ENCODE measurements at places on chromosomes 2 and 18.

DNA sequence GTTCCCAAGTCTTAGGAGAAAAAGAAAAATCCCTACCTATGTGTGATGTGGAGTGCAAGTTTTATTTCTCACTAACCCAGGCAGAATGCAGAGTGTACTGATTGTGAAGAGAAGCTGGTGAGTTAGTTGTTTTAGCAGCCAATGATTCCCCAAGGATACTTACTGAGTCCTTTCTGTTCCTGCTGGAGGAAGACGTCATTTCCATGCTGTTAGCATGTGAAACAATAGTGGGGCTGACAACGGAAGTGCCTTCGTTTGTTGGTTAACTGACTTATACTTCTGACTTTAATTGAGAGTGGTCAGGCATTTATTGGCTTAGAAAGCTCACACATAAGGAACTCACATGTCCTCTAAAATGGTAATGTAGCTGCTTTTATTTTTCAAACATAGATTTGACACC, 180.6 kb downstream of the MC4R start:
- DNase-seq, result no peak

- DNase-seq, result no peak
Measured at GRCh38 chr2:33589444-33589843, 9.7 kb downstream of the FAM98A start.

DNA sequence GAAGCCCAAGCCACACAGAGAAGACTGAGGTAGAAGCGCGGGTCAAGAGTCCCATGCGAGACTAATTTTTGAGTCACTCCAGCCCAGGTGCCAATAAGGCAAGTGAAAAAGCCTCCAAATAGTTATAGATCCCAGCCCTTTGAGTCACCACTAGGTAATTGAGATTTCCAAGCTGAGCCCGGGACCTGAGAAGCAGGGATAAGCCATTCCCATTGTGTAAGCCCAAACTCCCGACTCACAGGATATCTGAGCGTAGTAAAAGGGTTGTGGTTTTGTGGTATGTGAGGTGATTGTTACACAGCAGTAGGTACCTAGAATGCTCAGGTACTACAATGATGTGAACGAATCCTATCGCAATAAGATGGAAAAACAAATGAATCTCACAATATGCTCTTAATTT, 560.7 kb downstream of the DSC3 start:
- no peak for DNase-seq

DNA sequence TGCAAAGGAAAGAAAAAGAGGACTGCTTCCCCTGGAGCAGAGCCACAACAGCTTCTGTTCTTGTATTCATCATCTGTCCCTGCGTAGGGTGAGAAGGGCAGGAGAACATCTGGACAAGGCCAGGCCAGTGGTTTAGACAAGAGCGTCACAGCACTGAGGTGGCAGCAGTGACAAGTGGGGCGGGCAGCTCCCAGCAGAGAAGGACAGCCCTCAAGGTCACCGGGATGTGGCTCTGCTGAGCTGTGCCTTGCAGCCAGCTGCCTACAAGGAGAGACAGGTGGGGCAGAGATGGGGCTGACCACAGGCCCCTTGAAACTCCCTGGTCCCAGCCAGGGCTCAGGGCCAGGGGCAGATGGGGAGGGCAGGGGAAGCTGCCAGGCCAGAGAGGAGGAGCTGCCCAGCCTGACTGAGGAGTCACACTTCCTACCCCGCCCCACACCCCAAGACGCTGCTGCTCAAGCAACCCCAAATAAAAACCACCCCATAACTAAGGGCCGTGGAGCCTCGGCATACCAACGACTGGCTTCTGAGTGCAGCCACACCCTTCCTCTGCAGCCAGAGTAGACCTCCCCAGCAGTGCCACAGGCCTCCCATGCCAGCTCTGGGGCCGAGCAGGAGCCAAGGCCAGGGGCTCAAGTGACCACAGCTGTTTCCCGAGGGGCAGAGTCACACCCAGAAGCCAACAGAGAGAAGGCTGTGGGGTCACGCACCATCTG, 5.4 kb downstream of the RAB11FIP5 start:
- no peak for DNase-seq

GRCh38 chr2:42824454-42824807, 32.0 kb upstream of the HAAO start:
- DNase-seq, result no peak

- no peak for DNase-seq
Measured at GRCh38 chr18:58367425-58368140, 261.3 kb downstream of the ALPK2 start.

GRCh38 chr2:239593455-239593854, 192.6 kb upstream of the HDAC4 start:
- DNase-seq, result no peak

GRCh38 chr2:25606892-25607291, 66.5 kb downstream of the DTNB start:
- no peak for DNase-seq

DNA sequence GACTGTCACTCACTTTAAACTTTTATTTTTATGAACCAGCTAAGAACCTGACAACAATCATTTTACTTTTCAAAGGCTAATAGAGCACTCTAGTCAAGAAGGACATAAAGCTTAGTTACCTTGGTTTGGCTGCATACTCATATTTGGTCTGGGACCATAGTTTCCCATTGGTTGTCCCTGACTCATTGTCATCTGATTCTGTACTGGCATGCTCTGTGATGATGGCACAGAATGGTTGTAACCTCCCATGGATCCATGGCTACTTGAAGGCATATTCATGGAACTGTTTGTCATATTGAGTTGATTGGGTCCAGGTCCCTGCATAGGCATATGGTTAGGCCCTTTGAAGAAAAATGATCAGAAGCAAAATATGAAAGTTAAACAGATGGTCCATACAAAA, 37.9 kb downstream of the SS18 start:
- no peak for DNase-seq

DNA sequence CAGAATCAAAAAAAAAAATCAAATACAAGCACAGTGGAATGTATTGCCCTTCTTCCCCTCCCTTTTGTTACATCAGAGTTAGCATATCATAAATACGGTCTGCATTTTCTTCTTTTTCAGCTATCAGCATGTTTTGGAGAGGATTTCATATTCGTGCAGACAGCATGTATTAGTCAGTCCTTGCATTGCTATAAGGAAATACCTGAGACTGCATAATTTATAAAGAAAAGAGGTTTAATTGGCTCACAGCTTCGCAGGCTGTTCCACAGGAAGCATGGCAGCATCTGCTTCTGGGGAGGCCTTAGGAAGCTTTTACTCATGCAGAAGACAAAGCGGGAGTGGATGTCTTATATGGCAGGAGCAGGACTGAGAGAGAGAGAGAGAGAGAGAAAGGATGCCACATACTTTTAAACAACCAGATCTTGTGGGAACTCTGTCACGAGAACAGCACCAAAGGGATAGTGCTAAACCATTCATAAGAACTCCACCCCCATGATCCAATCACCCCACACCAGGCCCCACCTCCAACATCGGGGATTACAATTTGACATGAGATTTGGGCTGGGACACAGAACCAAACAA, 8.9 kb downstream of the IL1B start:
- no peak for DNase-seq

DNA sequence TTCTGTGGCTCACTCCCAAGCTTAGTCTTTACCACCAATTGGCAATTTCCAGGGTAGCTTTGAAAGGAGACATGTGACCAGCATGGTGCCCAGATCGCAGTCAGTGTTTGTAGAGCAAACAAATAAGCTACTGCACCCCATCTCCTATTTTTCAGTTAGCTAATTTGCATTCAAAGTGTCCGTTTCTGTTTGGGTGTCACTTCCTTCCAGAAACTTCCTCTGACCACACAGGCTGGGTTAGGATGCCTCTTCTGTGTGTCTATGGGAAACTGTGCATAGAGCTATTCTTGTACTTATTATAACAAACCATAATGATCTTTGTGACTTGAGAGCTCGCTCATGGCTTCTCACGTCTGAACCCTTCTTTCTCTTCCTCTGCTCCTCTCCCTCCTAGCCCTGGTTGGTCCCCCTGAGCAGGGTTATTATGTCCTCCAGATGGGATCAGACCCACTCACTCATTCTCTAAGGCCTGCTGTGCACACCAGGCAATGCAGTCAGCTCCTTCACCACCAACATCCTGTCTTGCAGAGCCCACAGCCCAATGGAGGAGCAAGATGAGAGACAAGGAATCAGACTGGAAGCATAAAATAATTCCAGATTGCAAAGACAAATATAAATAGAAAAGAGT, 101.2 kb upstream of the ALK start:
- DNase-seq, result no peak

- no peak for DNase-seq
Measured at GRCh38 chr2:222364285-222364895, 60.0 kb upstream of the SGPP2 start.

- no peak for DNase-seq
Measured at GRCh38 chr18:25061395-25061794, 290.6 kb downstream of the ZNF521 start.

GRCh38 chr18:51686590-51686989, 489.1 kb upstream of the MEX3C start:
- DNase-seq, result no peak

DNA sequence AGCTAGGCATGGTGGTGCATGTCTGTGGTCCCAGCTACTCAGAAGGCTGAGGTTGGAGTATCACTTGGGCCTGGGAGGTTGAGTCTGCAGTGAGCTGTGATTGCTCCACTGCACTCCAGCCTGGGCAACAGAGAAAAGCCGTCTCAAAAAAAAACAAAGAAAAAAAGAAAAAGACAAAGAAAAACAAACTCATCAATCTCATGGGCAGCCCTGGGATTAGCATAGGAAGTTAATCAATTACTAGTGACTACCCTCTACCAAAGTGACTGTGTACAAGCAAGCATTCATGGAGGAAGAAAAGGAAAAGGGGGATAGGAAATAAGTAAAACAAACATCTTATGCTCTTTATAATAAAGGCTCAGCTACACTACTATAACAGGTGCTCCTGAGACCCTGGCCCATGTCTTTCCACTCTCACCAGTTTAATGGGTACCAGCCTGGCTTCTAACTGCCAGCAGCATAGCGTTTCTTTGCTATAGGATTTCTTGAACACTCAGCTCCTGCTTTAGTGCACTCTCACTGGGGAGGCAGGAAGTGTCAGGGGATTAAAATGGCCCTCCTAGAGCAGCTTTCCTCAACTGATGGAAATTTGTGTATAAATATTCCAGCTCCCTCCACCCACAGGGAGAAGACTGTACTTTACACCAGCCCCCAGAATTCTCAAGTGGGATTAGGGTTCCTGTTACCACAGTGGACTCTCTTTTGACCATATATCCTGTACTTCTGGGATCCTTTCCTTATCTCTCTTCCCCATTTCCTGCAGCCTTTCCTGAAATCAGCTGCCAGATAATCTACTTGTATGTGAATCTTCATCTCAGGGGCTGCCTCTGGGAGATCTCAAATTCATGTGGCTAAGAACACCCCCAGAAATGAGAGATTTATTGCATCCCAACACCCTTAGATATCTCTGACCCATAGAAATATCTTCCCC, 91.3 kb upstream of the GLS start:
- no peak for DNase-seq

DNA sequence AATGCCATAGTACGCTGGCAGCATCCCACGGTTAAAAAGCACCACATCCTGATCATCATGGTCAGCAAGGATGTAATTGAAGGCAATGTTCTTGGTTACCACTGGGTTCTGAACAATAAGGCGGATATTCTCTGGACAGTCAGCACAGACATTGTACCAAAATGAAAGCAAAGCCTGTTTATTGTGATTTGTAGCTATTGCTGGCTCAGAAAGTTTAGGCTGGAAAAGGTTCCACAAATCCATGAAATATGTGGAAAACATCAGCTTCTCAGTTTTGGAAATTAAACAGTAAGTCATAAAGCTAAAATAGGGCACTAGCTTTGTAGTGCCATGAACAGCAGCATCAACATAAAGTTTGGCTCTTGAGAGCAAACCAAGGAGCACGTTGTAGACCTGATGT, 52.2 kb downstream of the C2orf74 start:
- no peak for DNase-seq
